ENCODE measurements at places on chromosomes 12 and 14. TPM values are rescaled to one million over a fixed set of nuclear protein-coding genes. Genes with fewer than 3 reads are reported as not detected.

DNA sequence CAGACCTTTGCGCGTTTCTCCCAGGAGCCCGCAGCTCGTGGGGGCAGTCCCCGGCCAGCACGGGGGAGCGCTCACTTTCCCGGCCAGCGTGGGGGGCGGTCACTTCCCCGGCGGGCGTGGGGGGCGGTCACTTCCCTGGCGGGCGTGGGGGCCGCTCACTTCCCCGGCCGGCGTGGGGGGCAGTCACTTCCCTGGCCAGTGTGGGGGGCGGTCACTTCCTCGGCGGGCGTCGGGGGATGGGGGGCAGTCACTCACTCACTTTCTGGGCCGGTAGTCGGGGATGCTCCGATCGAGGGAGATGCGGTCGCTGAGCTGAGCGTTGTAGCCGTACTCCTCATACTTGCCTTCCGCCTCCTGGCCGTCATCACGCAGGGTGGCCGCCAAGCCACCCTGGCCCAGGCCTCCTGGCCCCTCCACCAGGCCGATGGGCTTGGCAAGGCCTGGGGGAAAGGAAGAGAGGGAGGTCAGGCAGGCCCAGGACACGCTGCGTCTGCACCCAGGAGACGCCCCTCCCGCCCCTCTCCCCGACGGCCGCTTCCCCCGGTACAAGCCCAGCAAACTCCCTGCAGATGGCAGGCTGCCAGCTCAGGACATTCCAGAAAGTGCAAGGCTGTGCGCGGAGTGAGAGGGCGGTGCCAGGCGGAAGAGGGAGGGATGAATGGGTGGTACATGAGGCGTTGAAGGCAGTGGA lies 43.3 kb downstream of the GALNT9 start:
- no peak overlapping the region for H3K27ac ChIP-seq
- peak; percentile 64 for DNase-seq
- H3K4me1 ChIP-seq, result peaks cover 10% of the 10 kb centered on the region
- no peaks in the 10 kb centered on the region for H3K36me3 ChIP-seq

DNA sequence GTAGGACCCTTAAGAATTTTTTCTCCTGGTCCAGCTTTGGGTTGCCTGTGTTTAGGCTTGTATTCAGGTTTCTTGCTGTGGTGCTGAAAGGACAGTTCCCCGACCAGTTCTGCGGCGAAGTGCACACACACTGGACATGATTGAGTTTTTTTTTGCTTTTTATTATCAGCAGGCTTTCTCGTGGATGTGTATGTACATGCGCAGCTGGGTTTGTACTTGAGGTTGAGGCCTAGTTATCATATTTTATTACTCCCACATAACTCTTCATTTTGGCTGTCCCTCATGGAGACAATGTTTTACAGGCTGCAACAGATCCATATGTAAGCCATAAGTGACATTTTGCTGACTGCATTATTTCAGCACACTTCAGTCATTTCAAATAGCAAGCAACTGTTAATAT lies 2.5 kb downstream of the SCN8A start:
- no peaks in the 10 kb centered on the region for H3K4me1 ChIP-seq
- H3K27ac ChIP-seq, result no peak overlapping the region
- no peak for DNase-seq

GRCh38 chr12:65463082-65463481 lies 184.6 kb downstream of the MSRB3 start:
- no peak overlapping the region for H3K27ac ChIP-seq
- H3K36me3 ChIP-seq, result peaks cover 40% of the 10 kb centered on the region
- no peaks in the 10 kb centered on the region for H3K27me3 ChIP-seq
- no peak overlapping the region for H3K4me3 ChIP-seq

- no peak overlapping the region for H3K27ac ChIP-seq
- H3K27me3 ChIP-seq, result no peaks in the 10 kb centered on the region
- no peak for DNase-seq
- H3K4me3 ChIP-seq, result no peak overlapping the region
- peaks cover 28% of the 10 kb centered on the region for H3K4me1 ChIP-seq
- H3K36me3 ChIP-seq, result no peaks in the 10 kb centered on the region
Measured at GRCh38 chr14:74547331-74547927, 53.9 kb downstream of the ISCA2 start.

DNA sequence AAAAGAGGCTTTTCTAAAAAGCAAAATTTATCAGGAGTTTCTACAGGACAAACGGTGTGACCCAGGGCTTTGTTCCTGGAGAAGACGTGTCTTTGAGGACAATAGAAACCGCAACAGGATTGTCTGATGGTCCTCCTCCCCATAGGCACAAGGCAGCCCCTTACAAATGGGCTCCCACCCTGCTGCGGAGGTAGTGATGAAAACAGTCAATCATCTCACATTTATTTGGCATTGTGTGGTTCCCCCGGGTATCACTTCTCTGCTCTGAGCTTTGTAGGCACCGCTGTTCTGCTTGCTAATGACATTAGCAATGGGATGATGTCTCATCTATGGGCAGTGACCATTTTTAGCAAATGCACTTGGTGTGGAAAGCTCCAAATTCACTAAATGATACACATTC lies 155.5 kb upstream of the TMPO start:
- DNase-seq, result no peak
- H3K4me1 ChIP-seq, result no peaks in the 10 kb centered on the region
- no peaks in the 10 kb centered on the region for H3K36me3 ChIP-seq
- no peak overlapping the region for H3K27ac ChIP-seq
- H3K4me3 ChIP-seq, result no peak overlapping the region

- H3K27ac ChIP-seq, result no peak overlapping the region
- no peaks in the 10 kb centered on the region for H3K4me1 ChIP-seq
- no peak overlapping the region for H3K4me3 ChIP-seq
Measured at GRCh38 chr12:79233341-79233781, 368.8 kb downstream of the SYT1 start.

GRCh38 chr12:112346194-112346593 lies 36.0 kb downstream of the HECTD4 start:
- H3K27me3 ChIP-seq, result no peaks in the 10 kb centered on the region
- H3K4me1 ChIP-seq, result no peaks in the 10 kb centered on the region
- DNase-seq, result no peak
- H3K4me3 ChIP-seq, result no peak overlapping the region
- H3K36me3 ChIP-seq, result no peaks in the 10 kb centered on the region

DNA sequence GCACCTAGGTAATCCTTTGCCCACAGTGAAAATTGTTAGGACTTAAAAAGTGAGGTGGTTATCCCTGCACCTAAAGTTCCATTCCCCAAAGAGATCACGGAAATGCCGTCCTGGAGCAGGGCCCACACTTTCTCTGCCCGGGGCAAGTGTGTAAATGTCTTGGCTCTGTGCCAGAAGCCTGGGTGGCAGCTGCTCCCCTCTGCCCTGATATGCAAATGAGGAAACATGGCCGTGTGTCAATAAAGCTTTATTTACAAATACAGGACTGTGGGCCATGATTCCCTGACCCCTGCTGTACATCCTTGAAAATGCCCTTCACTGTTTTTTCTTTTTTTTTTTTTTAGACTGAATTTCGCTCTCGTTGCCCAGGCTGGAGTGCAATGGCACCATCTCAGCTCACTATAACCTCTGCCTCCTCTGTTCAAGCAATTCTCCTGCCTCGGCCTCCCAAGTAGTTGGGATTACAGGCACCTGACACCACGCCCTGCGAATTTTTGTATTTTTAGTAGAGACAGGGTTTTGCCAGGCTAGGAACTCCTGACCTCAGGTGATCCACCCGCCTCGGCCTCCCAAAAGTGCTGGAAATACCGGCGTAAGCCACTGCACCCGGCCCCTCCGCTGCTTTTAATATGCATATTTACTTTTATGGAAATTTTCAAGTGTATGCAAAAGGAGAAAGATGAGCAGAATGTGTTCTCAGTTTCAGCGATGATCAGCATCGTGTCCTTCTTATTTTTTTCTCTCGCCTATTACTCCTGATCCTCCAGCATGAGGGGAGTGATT lies 75.5 kb downstream of the GALNT9 start:
- no peak overlapping the region for H3K27ac ChIP-seq
- no peak for DNase-seq
- no peak overlapping the region for H3K4me3 ChIP-seq
- H3K4me1 ChIP-seq, result no peaks in the 10 kb centered on the region
- H3K27me3 ChIP-seq, result no peaks in the 10 kb centered on the region
- no peaks in the 10 kb centered on the region for H3K36me3 ChIP-seq

DNA sequence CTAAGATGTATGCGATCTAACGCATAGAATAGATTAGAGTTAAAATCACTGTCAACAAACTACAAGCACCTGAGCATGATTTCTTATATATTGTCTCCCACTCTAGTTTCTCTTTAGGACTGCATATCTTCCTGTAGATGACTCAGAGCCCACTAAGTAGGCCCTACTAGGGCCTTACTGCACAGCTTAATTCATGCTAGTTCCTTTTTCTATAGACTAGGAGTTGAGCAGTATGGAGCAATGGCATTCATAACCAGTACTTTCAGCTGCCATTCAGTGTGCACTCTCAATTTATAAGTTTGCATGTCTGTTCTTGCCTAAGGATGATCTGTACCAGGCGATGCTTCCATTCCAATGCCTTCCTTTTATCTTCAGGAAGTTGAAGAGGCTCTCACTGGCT lies 103.5 kb downstream of the METTL25 start:
- no peak overlapping the region for H3K27ac ChIP-seq
- no peaks in the 10 kb centered on the region for H3K27me3 ChIP-seq
- no peak for DNase-seq
- no peak overlapping the region for H3K4me3 ChIP-seq
- no peaks in the 10 kb centered on the region for H3K4me1 ChIP-seq

LMO3 gene
- total RNA-seq, result 12.4 TPM

PNN gene
- total RNA-seq, result 11.4 TPM

SYNJ2BP gene
- total RNA-seq, result 19.3 TPM

GPRC5A gene
- total RNA-seq, result 14.3 TPM
